ENCODE measurements at places on chromosomes 7 and 10.

DNA sequence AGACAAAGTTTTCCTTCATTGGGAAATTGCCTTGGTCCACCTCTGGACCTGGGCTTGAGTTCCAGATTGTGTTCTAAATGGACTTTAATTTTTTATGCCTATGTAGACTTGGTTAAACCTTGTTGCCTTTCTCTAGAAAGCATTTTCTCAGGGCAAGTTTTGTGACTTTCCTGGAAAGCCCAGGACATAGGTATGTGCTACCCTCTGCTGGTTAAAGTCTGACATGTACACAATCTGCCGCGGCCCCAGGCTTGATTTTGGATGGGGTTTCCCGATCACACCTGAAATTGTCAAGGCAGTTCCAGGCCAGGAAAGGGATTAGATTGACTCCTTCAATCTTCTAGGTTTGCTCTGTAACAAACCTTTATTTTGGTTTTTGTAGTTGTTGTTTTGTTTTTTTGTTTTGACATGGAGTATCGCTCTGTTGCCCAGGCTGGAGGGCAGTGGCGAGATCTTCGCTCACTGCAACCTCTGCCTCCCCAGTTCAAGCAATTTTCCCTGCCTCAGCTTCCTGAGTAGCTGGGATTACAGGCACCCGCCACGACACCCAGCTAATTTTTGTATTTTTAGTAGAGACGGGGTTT is 14.1 kb upstream of the AKR1B10 start:
- peak; percentile 56 for DNase-seq

GRCh38 chr7:121101621-121102020 is 113.1 kb downstream of the CPED1 start:
- no peak for DNase-seq

GRCh38 chr10:124946945-124947344 is 5.0 kb downstream of the ZRANB1 start:
- no peak for DNase-seq

- DNase-seq: no peak
Measured at GRCh38 chr10:3941676-3942075, 156.7 kb upstream of the KLF6 start.

DNA sequence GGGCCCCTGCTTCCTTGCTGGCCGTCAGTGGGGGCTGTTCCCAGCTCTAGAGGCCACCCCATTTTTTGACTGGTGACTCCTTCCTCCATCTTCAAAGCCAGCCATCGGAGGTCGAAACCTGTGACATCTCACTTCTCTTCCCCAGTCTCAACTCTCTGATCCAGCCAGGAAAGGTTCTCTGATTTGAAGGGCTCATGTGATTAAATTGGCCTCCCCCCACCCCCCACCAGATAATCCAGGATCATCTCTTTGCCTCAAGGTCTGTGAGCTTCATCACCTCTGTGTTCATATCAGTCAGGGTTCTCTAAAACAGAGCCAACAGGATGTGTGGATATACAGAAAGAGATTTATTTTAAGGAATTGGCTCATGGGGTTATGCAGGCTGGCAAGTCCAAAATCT is 5.6 kb upstream of the RAMP3 start:
- peak; percentile 89 for DNase-seq

- DNase-seq: no peak
Measured at GRCh38 chr10:96675846-96676245, 44.5 kb downstream of the PIK3AP1 start.

DNA sequence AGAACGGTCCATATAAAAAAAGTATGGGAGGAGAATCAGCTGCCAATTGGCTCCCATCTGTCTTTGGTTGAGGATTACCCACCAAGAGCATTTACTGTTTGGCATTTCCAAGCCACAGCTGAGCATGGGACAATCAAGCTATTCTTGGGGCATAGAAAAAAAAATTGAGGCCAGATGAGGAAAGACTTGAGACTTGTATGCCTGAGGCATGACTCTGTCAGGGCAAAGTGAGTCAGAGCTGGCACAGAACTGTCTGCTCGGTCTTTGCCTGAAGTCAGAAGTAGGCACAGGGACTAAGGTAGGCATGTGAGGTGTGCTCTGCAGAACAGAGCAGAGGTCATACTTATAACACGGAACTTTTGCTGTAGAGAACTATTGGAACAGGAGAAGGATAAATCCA is 126.5 kb upstream of the CHRM2 start:
- DNase-seq: no peak

- DNase-seq: peak; percentile 72
Measured at GRCh38 chr7:102279537-102280400, 6.9 kb upstream of the SH2B2 start.

DNA sequence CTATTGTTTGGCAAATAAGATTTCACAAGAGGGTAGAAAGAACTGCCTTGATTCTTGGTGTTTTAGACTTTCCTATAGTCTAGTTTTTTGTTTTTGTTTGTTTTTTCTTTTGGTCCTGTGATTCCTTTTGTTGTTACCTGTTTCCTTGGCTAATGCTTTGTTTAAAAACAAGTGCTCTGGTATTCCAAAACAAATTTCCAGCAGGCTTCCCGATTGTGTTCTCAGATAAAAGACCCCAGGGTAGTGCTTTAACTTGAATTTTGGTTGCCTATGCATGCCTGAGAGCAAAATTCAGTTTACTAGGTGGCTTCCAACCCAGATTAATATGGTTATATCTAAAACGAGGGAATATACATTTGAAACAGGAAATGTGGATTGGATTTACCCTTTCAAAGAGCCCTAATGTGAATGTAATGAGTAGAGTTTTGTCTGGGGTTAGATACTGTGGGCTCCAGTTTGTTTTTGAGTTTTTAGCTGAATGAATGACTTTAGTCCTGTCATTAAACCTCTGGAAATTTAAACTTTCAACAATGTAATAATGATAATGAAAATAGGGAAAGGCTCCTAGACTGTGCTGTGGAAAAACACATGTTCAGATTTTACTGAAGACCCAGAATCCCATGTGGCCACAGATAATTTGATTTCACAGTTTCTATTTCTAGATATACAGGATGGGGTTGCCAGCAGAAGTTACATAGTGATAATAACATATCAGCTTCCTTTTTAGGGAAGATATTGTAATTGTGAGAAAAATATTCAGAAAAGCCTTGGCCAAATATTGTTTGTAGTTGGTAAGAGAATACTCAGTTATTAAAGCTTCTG is 23.9 kb downstream of the AUTS2 start:
- no peak for DNase-seq

DNA sequence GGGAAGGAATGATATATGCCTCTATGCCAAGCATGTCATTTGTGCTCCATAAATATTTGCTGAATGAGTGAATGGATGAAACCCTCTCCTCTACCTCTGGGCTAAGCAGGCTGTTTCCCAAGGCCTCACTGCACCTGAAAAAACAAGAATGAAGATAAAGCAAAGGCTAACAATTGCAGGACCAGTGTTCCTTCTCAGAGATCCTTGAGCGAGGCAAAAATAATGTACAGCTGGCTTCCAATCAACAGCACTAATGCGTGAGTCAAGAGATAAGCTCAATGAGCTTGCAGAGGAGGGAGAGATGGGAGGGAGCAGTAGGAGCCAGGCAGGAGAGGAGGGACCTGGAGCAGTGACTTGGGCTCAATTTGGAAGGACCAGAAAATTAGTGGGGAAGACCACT is 144.5 kb upstream of the NFE2L3 start:
- peak; percentile 56 for DNase-seq

- peak; percentile 57 for DNase-seq
Measured at GRCh38 chr7:82530361-82530760, 86.8 kb upstream of the CACNA2D1 start.

DNA sequence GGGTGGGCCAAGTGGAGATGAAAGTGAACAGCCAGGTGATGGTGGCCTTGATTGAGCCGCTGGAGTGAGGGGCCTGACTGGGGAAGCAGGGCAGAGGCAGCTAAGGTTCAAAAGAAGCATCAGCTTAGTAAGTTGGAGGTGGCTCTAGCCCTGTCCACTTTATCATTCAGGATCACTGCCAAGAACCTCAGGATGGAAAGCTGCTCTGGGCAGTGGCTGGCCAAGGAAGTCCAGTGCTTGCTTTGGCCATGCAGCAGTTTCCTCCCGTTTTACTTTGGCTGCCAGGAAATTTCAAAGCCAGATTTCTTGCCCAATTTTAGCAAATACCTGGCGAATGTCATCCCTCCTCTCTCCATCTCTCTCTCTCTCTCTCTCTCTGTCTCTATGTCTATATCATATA is 384.9 kb downstream of the PLXNA4 start:
- no peak for DNase-seq

DNA sequence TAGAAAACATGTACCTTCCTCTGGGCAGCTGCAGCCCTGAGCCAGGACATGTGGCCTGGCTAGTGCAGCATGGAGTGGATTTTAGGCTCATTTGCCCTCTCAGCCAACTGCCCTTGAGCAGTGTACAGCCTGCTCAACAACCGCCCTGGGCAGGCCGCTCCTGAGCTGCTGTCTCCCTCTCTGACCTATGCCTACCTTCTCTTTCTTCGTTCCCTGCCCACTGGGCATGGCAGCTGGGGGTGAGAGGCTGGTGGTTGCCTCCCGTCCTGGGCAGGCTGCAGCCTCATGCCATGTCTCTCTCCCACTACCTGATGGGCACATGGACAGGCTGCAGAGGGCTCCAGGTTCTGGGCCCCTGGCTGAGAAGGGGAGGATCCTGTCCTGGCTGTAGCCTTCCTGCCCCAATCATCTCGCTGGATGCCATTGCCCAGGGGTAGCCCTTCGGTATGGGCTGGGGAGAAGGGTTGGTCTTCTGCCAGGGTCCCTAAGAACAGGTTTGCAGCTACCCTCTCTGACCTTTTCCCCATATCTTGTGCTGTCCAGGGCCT is 97.3 kb downstream of the NEURL1 start:
- DNase-seq: no peak

GRCh38 chr7:52243685-52244084 is 791.7 kb upstream of the POM121L12 start:
- no peak for DNase-seq

DNA sequence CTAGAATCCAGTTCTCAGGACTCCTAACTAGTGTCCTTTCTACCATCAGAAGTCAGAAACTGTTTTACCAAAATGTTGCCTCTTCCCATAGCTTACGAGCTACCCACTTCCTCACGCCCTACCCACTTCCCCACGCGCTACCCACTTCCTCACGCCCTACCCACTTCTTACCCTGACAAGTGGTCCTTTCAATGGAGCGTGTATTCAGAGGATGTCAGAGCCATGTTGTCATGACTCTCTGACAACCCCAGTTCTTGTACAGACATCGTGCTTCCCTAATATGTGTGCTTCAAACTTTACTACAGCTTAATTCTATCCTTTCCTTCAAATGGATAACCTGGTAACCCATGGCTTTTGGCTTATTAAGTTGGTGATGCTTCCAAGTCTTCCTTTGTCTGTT is 84.8 kb upstream of the PHF14 start:
- DNase-seq: no peak

GRCh38 chr7:94634502-94634901 is 21.4 kb downstream of the SGCE start:
- DNase-seq: no peak

DNA sequence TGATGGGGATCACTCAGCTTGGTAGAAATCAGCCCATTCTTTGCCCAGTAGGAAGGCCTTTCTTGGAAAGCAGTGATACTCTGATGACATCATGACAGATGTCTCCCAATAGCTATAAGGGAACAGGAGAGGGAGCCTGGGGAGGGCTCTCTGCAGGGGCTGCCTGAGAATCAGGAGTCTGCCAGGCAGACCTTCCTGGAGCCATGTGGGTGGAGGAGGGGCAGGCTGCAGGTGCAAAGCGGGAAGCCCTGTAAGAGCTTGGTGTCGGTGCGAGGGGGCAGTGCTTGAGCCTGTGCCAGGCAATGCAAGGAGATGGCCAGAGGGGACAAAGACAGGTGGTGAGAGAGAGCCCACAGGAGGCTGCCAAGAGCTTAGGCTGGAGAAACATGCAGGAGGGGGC is 5.0 kb upstream of the TNS3 start:
- DNase-seq: no peak

DNA sequence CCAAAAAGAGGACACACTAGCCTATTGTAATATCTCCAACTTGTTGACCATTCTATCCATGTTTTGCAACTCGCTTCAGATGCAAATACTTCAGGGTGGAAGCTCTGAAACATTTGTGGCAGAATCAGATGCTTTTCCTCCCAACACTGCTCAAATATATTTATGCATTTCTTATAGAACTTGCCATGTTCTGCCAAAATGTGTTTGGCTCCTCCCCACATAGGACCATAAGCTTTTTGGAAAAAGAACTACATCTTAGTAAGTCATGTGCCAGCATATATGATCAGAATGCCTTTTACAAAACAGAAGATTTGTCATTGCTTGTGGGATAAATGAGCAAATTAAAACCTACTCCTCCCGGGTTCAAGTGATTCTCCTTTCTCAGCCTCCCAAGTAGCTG is 484.5 kb downstream of the TNS3 start:
- no peak for DNase-seq

- DNase-seq: peak; percentile 42
Measured at GRCh38 chr7:35268953-35269352, 15.1 kb upstream of the TBX20 start.

DNA sequence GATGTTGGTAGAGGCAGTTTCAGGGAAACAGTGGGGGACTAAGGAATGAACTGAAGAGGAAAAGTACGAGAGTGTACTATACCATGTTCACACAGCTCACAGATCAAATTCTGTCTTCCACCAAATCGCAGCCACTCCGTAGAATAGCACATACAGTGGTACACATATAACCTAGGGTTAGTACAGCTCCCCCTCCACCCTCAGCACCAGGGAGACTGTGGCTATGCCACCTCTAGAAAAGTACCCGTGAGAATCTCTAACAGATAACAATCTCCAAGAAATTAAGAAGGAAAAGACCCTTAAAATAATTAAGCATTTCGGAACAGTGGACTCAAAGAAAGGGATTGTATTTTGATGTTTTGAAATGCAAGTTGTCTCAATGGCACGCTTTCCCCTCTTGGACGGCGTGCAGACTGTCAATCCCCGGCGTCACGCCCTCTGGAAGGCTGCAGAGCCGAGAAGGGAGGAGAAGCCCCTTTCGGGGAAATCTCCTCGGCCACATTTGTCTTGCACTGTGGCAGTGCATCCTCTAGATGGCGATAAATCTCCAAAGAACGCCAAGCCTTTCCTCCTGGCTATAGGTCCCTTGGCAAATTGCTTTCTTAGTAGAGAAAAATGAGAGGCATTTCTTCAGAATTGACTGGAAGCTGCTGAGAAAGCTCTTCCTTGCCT is 345.0 kb downstream of the REEP3 start:
- DNase-seq: peak; percentile 71
